GM10248 (cell line): ENCODE measurements at places on chromosomes 4 and X.

DNA sequence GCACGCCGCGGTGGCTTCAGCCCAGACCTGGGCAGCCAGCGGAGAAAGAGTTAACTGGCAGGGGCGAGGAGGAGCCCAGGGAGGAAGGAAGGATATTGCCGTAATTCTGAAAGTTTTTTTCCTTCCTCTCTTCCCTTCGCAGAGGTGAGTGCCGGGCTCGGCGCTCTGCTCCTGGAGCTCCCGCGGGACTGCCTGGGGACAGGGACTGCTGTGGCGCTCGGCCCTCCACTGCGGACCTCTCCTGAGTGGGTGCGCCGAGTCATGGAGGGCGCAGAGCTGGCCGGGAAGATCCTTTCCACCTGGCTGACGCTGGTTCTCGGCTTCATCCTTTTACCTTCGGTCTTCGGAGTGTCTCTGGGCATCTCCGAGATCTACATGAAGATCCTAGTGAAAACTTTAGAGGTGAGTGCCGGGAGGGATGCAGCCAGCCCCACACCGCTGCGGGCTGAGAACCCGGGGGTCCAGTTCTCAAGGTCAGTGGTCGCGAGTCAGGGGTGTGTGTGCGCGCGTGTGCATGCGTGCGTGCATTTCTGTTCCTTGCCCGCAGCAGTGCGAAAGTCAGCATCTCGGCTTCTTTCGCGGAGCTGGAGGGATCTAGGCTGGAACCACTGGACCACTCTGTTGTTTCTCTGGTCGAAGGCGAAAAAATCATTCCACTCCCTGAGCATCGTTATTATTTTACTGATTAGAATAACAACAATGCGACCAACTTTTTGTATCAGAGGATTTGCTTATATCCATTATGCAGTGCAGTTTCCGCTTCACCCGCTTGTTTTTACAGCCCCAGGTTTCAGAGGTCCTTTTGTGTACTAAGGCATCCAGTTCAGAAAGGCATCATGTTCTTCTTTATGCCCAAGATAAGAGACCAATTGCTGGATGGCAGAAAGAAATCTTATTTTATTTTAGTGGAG lies 709 bp downstream of the GPAT3 start:
- no peak for DNase-seq

DNA sequence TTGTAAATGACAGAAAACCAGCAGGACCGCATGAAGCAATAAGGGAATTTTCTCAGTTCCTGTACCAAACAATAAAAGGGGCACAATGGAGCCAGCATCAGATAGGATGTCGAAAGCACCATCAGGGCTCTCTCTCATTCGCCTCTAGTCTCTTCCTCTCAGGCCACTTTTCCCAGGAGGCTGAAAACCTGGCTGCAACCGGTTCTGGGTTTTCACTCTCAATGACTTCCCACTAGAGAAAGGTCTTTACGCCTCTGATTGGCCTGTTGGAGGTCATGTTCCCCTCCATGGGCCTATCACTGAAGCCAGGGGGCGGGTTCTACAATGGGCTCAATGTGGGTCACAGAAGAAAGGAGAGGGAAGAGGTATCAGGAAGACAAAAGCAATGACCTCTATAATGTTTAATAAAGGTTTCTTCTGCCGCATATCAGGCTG lies 29.3 kb downstream of the ZNF827 start:
- DNase-seq, result no peak

DNA sequence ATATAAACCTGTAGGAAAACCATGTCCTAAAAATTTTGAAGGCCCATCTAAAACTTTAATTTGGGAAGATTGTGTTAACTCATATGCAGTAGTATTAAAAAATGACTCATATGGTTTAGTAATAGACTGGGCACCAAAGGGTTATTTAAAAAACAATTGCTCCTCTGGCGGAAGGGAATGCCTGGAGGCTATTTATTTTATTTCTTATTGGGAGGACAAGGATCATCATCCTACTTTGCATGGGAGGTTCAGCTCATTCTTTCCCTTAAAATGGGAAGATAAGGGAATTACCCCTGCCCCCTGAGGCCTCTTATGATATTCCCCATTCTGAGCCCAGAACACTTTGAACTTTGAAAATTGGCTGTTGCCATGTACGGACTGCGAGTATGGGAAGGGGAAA lies 29.7 kb upstream of the MGST2 start:
- no peak for DNase-seq

DNA sequence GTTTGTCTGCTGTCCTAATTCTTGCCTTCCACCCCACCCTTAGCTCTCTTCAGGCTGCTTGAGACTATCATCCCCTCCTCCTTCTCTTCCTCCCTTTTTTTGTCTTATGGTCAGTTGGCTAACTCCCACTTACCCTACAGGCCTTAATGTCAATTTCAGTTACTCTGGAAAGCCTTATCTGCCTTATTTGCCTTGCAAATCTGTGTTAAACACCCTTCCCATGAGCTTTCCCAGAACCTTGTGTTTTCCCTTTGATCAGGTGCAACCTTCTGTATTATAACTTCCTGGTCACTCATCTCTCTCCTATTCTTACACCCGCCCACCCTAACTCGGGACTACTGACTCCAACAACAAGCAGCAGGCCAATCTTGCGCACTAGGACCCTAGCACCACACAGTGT lies 74.8 kb downstream of the COX18 start:
- no peak for DNase-seq

GRCh38 chr4:93810340-93810992 lies 18.1 kb upstream of the ATOH1 start:
- DNase-seq, result no peak

GRCh38 chr4:132642016-132642817 lies 506.9 kb upstream of the PCDH10 start:
- peak; percentile 26 for DNase-seq

GRCh38 chr4:3293401-3294391 lies 875 bp downstream of the RGS12 start:
- DNase-seq, result no peak

- DNase-seq, result no peak
Observed at GRCh38 chr4:36374836-36375511, 93.6 kb downstream of the DTHD1 start.
